ENCODE measurements at places on chromosomes 16 and 17. TPM values are rescaled to one million over a fixed set of nuclear protein-coding genes. Genes with fewer than 3 reads are reported as not detected.
A peak's percentile ranks its signal among the peaks of the same experiment; 100 is the strongest.

The CLEC10A gene
- total RNA-seq: not detected

The MAZ gene
- 215 TPM for total RNA-seq

The KRT9 gene
- not detected for total RNA-seq

GRCh38 chr17:76893623-76894334 lies 25.6 kb downstream of the MGAT5B start:
- no peak for DNase-seq

DNA sequence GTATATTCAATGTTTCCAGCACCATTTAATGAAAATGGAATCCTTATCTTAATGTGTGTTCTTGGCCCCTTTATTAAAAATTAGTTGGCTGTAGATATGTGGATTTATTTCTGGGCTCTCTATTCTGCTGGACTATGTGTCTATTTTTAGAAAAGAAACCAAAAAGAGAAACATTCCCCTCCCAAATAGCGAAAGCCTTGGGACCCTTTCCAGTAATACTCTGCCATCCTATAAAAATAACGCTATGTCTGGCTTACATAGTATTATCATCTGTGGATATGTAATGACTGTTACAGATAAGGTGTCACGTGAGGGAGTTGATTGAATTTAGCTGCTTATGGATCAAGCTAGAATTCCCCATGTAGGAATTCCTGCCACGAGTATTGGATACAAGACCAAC lies 279.3 kb upstream of the KIF2B start:
- DNase-seq: no peak

- DNase-seq: no peak
These were observed 5.0 kb downstream of the ACSF2 start for GRCh38 chr17:50430821-50431618.

GRCh38 chr17:47905221-47905733 lies 9.2 kb downstream of the SP2 start:
- DNase-seq: peak; percentile 83

GRCh38 chr17:78993981-78994671 lies 14.4 kb upstream of the LGALS3BP start:
- no peak for DNase-seq

DNA sequence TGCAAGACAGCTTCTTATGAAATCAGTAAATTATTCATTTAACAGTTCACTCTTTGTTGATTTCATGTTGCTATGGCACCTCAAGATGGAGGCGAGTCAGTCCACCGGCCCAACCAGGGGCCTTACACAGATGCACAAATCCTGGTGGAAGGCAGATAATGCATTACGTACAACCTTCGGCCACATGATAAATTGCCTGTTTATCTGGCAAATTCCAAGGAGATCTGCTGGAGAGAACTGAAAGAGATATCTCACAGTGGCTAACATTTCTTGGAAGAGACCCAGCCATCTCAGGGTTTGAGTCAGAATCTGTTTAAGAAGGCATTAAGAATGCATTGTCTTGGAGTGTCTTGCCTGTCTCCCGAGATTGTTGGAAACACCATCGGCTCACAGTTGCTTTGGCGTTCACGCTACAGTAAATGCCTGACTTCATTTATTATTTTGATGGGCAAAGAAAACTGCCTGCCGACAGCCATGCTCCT lies 225.6 kb downstream of the MSI2 start:
- DNase-seq: peak; percentile 96

DNA sequence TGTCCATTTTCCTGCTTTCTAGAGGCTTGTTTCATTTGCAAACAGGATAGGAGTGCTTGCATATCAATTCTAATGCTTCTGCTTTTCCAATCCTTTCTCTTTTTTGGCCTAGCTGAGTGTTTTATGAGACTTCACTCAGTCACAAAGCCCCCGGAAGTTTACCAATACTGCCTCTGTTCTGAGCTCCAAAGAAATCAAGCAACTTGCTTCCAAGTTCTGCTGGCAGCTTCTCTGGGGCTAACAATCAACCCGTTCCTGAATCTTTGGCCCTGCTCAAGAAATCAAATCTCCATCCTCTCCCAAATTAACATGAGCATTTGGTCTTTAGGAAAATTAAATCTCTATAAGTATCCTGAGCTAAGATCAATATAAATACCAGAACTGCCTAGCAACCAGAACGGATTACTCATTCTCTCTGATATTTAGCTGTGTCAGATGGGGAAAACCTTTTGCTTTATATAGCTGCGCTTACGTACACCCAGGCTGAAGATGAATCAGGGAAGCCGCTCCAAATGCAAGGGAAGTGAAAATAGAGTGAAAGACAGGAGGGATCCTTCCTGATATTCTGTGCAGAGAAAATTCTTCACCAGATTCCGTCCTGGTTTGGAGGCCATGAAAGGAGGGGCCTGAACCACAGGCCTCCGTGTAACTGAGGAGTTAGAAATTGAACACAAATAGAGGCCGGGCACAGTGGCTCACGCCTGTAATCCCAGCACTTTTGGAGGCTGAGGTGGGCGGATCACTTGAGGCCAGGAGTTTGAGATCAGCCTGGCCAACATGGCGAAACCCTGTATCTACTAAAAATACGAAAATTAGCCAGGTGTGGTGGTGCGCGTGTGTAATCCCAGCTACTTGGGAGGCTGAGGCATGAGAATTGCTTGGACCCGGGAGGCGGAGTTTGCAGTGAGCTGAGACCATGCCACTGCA lies 23.3 kb upstream of the GRB2 start:
- DNase-seq: peak; percentile 69

- DNase-seq: peak; percentile 60
These were observed 467.3 kb downstream of the KCNJ2 start for GRCh38 chr17:70636517-70637133.

- peak; percentile 56 for DNase-seq
These were observed 9.4 kb downstream of the KIAA0513 start for GRCh38 chr16:85037050-85037410.

DNA sequence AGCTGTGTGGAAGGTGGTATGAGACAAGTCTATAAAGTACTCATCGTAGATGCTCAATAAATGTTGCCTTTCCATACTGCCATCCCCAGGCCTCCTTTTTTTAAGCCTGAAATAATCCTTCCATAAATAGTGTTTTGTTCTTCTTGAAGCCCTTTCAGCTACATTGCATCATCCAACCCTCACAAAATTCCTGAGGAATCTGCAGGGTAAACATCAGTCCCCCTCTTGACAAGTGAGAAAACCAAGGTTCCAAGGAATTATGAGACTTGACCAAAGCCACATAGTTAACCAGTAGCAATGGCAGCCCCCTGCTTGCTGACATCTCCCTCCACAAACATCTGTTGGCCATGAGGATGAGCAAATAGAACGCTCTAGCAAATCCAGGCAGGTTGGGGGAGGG lies 89.7 kb upstream of the CCL1 start:
- no peak for DNase-seq

DNA sequence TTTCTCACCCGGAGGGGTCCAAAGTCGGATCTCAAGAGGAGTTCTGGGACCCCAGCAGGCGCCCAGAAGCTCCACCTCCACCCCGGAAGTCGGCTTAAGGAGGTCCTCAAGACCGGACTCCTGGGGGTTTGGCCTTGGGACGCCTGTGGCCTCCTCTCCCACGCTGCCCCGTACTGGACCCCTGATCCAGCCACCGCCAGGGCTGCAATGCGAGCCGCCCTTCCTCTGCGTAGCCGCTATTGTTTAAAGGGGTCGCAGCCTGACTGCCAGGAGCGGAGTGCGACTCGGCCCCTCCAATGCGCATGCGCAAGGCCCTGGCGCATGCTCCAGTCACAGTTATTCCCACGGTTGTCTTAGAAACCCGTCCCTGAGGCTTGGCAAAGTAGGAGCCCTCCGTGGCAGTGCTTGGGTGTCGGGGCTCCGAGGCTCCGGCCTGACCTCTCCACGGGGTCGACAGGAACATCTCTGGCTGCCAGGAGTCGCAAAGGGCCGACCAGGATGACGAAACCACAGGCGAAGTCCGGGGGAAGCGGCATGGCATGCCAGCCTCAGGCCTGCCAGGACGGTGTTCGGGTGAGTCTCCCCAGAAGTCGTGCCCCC lies 719.0 kb downstream of the KCNJ18 start:
- DNase-seq: no peak

DNA sequence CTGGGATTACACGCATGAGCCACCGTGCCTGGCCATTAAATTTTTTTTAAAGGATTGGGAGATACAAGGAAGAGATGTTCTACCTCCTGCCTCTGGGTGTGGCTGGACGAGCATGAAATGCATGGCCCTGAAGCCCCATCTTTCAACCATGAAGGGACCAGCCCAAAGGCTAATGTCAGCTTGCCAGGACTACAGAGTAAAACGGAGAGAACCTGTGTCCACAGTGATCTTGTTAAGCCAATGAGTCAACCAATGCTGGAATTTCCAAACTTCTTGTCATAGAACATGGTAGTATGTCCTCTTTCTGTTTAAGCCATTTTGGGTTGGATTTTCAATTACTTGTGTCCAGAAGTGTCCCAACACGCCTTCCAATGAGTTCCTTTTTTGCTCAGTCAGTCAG lies 71.3 kb downstream of the RTN4RL1 start:
- peak; percentile 32 for DNase-seq

- DNase-seq: no peak
These were observed 8.1 kb upstream of the KREMEN2 start for GRCh38 chr16:2955779-2956578.
